ENCODE measurements at places on chromosomes 16 and 17.

- DNase-seq: no peak
Observed at GRCh38 chr17:41340494-41340893, 10.1 kb downstream of the KRT33A start.

GRCh38 chr16:84794186-84794585 is 25.6 kb upstream of the CRISPLD2 start:
- no peak for DNase-seq

GRCh38 chr17:52276381-52277008 is 118.0 kb upstream of the CA10 start:
- no peak for DNase-seq

GRCh38 chr16:27772093-27772825 is 222.3 kb downstream of the KATNIP start:
- no peak for DNase-seq

- DNase-seq: no peak
Observed at GRCh38 chr17:43444223-43445008, 39.4 kb upstream of the DHX8 start.

GRCh38 chr17:73765824-73766563 is 121.7 kb upstream of the SDK2 start:
- no peak for DNase-seq

DNA sequence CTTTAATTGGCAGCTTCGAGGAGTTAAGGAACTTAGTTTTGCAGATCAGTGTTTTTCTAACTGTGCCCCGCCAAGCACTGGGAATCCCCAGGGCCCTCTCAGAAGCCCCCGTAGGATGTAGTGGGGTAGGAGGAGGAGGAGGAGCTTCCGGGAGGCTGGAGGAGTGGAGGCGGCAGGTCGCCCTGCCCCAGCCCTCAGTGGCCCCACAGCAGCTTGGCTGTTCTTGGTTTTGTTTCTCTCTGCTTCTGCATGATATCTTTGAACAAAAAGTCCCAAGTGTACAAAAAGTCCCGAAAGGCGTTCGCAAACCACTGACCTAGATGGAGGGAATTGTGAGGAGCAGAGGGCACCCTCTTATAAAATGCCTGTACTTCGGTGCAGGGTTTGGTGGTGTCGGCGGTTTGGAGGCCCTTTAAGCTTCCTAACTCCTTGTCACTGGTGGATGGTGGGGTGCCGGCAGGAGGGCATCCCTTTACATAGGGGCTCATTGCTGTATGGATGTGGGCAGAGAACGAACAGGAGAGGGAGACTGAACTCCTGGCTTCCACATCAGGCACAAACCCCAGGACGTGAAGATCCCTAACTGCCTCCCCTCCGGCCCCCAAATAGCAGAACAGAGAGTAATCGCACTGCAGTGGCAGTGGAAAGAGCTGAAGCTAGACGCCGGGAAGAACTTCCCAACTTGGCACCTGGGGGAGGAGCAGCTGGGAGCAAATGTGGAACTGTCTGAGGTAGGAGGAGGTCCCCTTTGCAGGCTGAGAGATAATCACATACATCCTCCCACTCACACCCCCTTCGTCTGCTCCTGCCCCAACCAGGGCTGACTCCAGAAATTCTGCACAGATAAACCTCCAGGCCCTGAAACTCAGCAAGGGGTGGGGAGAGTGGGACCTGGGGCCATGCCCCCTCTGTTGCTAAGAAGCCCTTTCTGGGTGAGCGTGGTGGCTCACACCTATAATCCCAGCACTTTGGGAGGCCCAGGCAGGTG is 20.1 kb downstream of the EPOP start:
- no peak for DNase-seq

- no peak for DNase-seq
Observed at GRCh38 chr17:74369221-74369620, 1.9 kb downstream of the GPR142 start.

- no peak for DNase-seq
Observed at GRCh38 chr16:87954826-87955225, 3.6 kb downstream of the BANP start.

DNA sequence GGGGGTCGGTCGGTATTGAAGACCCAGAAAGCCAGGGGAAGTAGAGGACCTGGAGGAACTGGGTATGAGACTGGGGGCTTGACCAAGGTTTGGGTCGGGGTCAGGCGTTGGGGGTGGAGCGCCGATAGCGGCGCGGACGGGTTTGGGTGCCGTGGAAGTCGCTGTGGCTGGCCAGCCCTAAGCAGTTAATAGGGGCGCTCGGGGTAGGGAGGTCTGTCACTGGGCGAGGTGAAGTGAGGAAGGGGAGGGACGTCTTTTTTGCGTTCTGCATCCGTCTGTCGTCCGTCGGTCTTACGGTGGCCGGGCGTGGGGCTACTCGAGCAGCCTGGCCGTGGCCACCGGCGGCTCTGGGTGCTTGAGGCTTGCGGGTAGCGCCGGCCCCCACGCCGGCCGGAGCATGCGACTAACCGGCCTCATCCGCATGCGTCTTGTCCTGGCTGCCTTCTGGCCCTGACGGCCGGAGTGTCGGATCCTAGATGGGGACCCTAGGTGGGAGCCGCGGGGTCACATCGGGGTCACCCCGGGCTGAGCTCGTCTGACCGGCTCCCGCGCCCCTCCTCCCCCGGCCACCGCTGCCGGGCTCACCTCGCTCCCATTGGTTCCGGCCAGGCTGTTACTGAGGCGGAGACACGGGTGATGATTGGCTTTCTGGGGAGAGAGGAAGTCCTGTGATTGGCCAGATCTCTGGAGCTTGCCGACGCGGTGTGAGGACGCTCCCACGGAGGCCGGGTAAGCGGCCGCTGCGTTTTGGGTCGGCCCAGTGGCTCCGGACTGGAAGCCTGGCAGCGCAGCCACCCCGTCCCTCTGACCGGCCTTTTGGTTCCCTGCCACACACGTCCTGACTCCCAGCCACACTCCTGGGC is 10.3 kb upstream of the TMEM88 start:
- DNase-seq: peak; percentile 76

GRCh38 chr16:19186408-19186807 is 18.4 kb downstream of the SYT17 start:
- no peak for DNase-seq

DNA sequence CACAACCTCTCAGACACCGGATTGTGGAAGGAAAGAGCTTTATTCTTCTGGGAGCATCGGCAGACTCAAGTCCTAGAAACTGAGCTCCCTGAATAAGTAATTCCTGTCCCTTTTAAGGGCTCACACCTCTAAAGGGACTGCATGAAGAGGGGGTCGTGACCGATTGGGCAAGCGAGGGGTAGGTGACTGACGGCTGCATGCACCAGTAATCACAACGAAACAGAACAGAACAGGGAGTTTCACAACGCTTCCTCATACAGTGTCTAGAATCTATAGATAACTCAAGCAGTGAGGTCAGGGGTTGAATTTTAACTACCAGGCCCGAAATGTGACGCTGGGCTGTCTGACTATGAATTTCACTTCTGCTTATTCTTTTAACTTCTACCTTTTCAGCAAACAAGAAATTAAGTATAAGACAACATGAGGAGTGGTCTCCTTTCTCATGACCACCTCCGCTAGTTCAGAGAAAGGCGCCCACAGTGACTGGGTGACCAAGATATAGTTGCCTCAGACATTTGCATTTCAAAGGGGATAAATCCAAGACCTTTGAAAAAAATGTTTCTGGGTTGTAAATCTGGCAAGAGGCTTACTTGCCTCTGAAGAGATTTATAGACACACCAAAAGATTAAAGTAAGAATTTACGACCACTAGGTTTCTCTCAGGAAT is 88.4 kb upstream of the ATF7IP2 start:
- DNase-seq: no peak

GRCh38 chr16:22053921-22054341 is 38.4 kb upstream of the VWA3A start:
- no peak for DNase-seq

DNA sequence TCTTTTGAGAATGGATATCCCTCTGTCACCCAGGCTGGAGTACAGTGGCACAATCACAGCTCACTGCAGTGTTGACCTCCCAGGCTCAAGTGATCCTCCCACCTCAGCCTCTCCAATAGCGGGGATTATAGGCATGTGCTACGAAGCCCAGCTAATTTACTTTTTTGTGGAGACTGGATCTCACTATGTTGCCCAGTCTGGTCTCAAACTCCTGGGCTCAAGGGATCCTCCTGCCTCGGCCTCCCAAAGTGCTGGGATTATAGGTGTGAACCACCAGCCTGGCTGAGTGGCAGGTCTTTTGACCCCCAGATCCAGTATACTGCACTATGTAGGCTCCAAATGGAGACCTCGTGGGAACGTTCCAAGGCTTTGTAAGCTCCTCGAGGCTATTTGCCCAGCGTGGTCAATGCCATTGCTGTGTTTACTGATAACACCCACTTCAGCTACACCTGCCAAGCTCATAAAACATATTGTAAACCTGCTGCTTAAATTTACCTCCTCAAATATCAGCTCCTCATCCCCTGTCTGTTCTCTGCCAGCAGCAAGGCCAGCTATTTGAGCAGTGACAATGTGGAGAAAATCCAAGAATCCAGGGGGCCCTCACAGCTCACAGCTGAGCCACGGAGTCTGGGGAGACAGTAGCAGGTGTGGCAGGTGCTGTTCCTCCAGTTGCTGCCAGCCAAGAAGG is 16.2 kb upstream of the KIFC3 start:
- no peak for DNase-seq

- DNase-seq: no peak
Observed at GRCh38 chr16:85227946-85228862, 115.9 kb upstream of the CIBAR2 start.

GRCh38 chr17:42399121-42399520 is 10.9 kb upstream of the STAT3 start:
- no peak for DNase-seq

DNA sequence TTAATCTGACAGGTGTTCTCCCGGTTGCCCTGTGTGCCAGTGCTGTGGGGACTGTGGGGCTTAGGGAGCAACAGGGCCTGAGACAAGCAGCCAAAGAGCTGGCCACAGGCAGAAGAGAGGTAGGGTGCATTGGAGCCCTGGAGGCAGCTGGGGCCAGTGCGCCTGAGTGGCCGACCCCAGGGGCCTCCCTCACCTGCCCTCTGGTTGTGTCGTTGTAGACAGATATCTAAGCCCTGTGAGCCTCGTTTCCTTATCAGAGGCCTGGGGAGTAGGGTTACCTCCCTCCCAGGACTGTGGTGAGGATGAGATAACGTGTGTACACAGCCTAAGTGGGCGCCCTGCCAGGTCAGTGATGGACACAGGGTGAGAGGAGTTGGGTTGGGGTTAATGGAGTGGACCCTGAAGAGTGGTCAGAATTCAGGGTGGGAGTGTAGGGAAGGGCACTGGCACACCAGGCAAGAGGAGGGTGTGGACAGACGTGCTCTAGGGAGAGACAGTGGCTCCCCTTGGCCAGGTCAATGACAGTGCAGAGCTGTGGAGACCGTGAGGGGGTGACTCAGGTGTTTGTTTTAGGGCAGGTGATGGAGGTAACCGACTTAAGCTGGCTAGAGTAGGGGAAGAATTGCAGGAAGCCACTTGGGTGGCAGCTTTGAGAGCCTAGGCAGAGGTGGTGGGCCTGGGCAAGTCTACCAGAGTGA is 3.4 kb downstream of the NARF start:
- DNase-seq: peak; percentile 5

GRCh38 chr16:56423584-56424403 is 1.6 kb downstream of the AMFR start:
- no peak for DNase-seq

- DNase-seq: no peak
Observed at GRCh38 chr16:14179116-14179515, 108.0 kb downstream of the MRTFB start.

DNA sequence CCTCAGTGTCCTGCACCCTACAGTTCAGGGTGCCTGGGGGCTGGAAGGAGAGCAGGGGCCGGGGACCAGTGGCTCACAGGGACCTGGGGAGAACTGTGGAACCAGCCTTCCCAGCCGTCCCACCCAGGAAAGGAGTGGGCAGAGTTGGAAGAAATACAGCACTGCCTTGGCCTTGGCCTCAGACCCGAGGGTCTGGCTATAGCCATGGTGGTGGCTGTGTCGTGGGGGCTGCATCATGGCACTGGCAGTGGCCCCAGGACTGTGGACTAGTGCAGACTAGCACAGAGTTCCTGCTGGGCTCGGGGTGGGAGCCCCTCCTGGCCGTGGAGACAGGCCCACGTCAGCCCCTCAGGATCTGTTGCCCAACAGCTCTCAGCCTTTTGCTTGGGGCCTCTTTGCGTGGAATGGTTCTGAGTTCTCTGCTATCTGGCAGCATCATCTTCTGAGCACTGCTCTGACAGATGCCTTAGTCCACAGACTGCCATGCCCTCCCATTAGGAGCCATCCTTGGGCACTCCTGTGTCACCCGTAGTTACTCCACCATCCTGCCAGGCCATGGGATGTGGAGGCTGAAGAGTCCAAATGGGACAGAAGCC is 12.6 kb upstream of the DNASE1 start:
- no peak for DNase-seq

GRCh38 chr17:34913001-34913400 is 48.3 kb downstream of the CCT6B start:
- DNase-seq: no peak

DNA sequence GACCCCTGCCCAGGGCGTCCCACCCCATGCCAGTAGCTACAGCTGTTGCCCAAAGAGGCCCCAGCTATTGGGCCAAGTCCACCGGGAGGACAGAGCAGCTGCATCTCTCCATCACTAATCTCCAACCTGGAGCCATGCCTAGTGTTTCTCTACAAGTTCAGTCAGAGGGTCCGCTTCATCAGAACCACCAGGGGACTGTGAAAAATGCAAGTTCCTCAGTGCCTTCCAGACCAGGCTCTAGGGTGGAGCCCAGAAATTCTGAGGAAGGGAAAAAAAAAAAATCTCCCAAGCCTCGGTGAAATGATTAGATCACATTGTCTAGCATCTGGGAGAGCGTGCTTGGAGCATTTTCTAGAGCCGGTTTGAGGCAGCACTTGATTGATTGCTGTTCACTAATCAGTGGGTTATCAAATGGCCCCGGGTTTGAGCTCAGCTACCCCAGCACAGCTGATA is 22.4 kb upstream of the HERPUD1 start:
- no peak for DNase-seq

GRCh38 chr16:76988526-76988925 is 202.5 kb upstream of the MON1B start:
- DNase-seq: no peak

GRCh38 chr17:21843318-21843865 is 151.1 kb downstream of the KCNJ18 start:
- DNase-seq: no peak

- no peak for DNase-seq
Observed at GRCh38 chr17:40153603-40154236, 13.4 kb downstream of the CASC3 start.

DNA sequence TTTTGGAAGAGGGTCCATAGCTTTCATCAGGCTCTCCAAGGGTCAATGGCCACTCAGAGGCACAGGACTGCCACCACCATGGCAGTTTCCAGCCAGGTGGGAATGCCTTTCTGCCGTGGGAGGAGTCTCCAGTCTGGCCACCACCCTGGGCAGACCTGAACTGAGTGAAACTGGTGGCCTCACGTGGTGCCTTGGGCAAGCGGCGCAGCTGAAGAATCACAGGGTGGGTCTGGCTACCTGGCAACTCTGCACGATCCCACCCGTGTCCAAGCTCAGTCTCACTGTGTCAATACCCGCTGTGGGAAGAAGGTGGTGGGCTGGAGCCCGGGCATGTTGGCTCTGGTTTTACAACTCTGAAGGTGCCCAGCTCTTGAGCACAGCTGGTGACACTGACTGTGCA is 31.8 kb downstream of the VAC14 start:
- DNase-seq: no peak

Measured in epithelial cell of prostate (primary cell).